ENCODE measurements at places on chromosomes 7 and 10.

DNA sequence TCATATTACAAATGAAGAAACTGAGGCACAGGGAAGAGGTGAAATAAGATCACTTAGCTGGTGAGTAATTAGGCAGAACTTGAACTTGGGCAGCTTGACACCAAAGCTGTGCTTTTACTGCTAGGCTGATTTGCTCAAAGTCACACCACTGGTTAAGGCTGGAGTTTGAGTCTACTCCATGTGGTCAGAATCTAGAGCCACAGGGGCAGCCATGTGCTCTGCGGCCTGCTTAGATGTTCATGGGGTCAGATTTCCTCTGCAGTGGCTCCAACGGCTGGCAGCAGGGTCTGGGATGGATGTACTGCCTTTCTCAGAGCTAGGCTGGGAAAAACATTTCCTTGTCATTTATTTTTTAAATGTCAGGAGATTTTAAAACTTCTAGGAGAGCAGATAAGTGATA, 417.5 kb downstream of the KCNMA1 start:
- no peak overlapping the region for H3K4me3 ChIP-seq
- no peaks in the 10 kb centered on the region for H3K27me3 ChIP-seq
- no peaks in the 10 kb centered on the region for H3K36me3 ChIP-seq
- DNase-seq = no peak

- H3K27me3 ChIP-seq = no peaks in the 10 kb centered on the region
- H3K27ac ChIP-seq = no peak overlapping the region
- no peak for DNase-seq
- H3K4me1 ChIP-seq = peaks cover 18% of the 10 kb centered on the region
Measured at GRCh38 chr7:104967595-104967994, 46.4 kb upstream of the KMT2E start.

DNA sequence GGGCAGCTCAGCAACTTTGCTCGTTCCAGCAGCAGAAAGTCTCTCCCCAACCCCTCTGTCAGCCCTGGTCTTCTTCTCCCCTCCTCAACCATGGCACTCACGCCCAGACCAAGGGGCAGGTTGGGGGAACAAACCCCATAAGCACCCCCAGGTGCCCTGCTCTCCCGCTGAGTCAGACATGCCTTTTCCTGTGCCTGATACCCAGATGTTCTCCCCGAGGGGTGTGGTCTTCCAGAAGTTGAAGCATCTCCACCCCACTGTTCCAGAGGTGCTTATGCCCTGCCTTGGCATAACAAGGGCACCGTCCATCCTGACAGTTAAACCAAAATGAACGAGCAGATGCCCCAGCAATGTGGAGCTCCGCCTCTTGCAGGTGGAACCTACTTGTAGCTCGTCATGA, 67.1 kb downstream of the C10orf143 start:
- H3K36me3 ChIP-seq = no peaks in the 10 kb centered on the region
- no peaks in the 10 kb centered on the region for H3K27me3 ChIP-seq
- H3K4me1 ChIP-seq = no peaks in the 10 kb centered on the region
- no peak for DNase-seq
- no peak overlapping the region for H3K4me3 ChIP-seq

DNA sequence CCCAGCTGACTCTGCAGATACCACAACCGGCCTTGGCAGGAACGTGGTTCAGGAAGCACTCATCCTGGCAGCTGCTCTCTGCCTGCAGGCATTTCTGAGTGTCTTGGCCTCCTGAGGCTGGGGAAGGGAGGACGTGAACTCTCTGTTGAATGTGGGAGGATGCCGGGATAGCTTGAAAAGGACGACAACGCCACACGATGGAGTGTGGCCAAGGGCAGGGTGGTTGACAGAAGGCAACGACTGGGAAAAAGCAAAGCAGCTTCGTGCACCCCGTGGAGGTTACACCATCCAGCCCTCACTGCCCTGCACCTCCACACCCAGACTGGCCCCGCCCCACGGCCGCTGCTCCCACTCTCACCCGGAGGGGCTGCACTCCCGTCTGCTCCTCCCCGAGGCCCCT, 466.1 kb upstream of the FOXK1 start:
- H3K4me1 ChIP-seq = no peaks in the 10 kb centered on the region
- H3K4me3 ChIP-seq = no peak overlapping the region
- H3K27ac ChIP-seq = no peak overlapping the region
- H3K27me3 ChIP-seq = no peaks in the 10 kb centered on the region
- H3K36me3 ChIP-seq = no peaks in the 10 kb centered on the region

- H3K36me3 ChIP-seq = no peaks in the 10 kb centered on the region
- no peak for DNase-seq
- no peaks in the 10 kb centered on the region for H3K27me3 ChIP-seq
Measured at GRCh38 chr10:43123361-43124093, 14.7 kb upstream of the CSGALNACT2 start.

GRCh38 chr10:91930939-91931338, 7.4 kb downstream of the BTAF1 start:
- no peak overlapping the region for H3K27ac ChIP-seq
- H3K4me3 ChIP-seq = no peak overlapping the region
- H3K27me3 ChIP-seq = no peaks in the 10 kb centered on the region
- peaks cover 6% of the 10 kb centered on the region for H3K36me3 ChIP-seq
- no peaks in the 10 kb centered on the region for H3K4me1 ChIP-seq

- no peaks in the 10 kb centered on the region for H3K36me3 ChIP-seq
- no peak overlapping the region for H3K27ac ChIP-seq
- H3K27me3 ChIP-seq = no peaks in the 10 kb centered on the region
Measured at GRCh38 chr10:109250152-109250551, 673.2 kb downstream of the XPNPEP1 start.

GRCh38 chr7:31785101-31785500, 98.1 kb downstream of the PPP1R17 start:
- no peaks in the 10 kb centered on the region for H3K36me3 ChIP-seq
- no peak overlapping the region for H3K27ac ChIP-seq
- no peak overlapping the region for H3K4me3 ChIP-seq
- H3K27me3 ChIP-seq = no peaks in the 10 kb centered on the region
- no peaks in the 10 kb centered on the region for H3K4me1 ChIP-seq

GRCh38 chr10:122140461-122140902, 130.6 kb upstream of the BTBD16 start:
- DNase-seq = no peak
- H3K4me1 ChIP-seq = peaks cover 17% of the 10 kb centered on the region
- H3K4me3 ChIP-seq = no peak overlapping the region
- no peaks in the 10 kb centered on the region for H3K27me3 ChIP-seq

GRCh38 chr10:4980793-4981192, 17.6 kb downstream of the AKR1C1 start:
- H3K36me3 ChIP-seq = no peaks in the 10 kb centered on the region
- DNase-seq = no peak

GRCh38 chr7:151342102-151342646, 562 bp downstream of the NUB1 start:
- no peaks in the 10 kb centered on the region for H3K36me3 ChIP-seq
- DNase-seq = no peak
- H3K4me1 ChIP-seq = no peaks in the 10 kb centered on the region
- no peaks in the 10 kb centered on the region for H3K27me3 ChIP-seq
- H3K4me3 ChIP-seq = peak overlapping the region; percentile 82

DNA sequence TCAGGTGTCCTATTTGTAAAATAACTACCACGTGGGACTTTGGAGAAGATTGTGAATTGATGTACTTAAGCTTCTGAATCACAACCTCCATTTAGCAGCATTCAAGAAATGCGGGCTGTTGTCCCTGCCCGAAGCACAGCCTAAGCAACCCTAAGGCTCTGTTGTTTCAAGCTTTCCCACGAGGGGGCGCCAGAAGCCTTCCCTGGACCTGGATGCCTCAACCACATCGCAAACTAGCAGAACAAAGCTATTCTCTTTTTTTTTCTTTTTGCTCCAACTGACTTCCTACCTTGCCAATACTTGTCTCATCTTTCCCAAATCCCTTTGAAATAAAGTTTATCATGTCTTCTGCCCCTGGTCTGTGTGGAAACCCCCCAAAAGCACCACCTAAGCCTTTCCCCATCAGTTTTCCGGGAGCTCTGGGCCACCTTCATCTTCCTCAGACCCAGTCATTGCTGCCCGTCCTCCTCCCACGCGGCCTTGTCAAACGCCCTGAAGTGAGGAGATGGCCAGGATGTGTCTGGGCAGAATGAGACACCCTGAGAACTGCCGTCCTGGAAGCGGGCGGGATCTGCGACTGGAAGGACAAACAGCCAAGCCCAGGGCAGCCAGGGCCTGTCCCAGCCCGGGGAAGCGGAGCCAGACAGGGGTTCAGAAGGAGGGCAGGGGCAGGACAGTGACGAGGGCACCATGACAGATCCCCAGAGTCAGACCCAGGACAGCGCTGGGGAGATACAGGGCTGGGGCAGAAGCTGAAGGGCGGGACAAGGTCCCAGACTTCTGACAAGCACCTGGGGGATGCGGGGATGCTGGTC, 112.7 kb downstream of the SLIT1 start:
- H3K4me1 ChIP-seq = no peaks in the 10 kb centered on the region
- H3K27ac ChIP-seq = no peak overlapping the region
- no peaks in the 10 kb centered on the region for H3K36me3 ChIP-seq
- no peaks in the 10 kb centered on the region for H3K27me3 ChIP-seq
- H3K4me3 ChIP-seq = no peak overlapping the region
- peak; percentile 60 for DNase-seq

GRCh38 chr7:33671531-33672262, 233.6 kb upstream of the BMPER start:
- no peaks in the 10 kb centered on the region for H3K27me3 ChIP-seq
- no peak overlapping the region for H3K27ac ChIP-seq
- H3K4me1 ChIP-seq = no peaks in the 10 kb centered on the region
- no peak for DNase-seq

- no peak overlapping the region for H3K27ac ChIP-seq
- H3K4me3 ChIP-seq = no peak overlapping the region
- H3K4me1 ChIP-seq = no peaks in the 10 kb centered on the region
- no peaks in the 10 kb centered on the region for H3K27me3 ChIP-seq
- H3K36me3 ChIP-seq = no peaks in the 10 kb centered on the region
- DNase-seq = no peak
Measured at GRCh38 chr7:16268821-16269768, 152.2 kb downstream of the CRPPA start.

GRCh38 chr7:158019726-158020705, 567.6 kb downstream of the PTPRN2 start:
- H3K27me3 ChIP-seq = no peaks in the 10 kb centered on the region
- no peak for DNase-seq
- H3K27ac ChIP-seq = no peak overlapping the region
- H3K36me3 ChIP-seq = no peaks in the 10 kb centered on the region
- H3K4me1 ChIP-seq = no peaks in the 10 kb centered on the region
- no peak overlapping the region for H3K4me3 ChIP-seq

GRCh38 chr7:135919071-135919841, 57.9 kb downstream of the MTPN start:
- no peaks in the 10 kb centered on the region for H3K27me3 ChIP-seq
- no peak for DNase-seq
- no peaks in the 10 kb centered on the region for H3K36me3 ChIP-seq

DNA sequence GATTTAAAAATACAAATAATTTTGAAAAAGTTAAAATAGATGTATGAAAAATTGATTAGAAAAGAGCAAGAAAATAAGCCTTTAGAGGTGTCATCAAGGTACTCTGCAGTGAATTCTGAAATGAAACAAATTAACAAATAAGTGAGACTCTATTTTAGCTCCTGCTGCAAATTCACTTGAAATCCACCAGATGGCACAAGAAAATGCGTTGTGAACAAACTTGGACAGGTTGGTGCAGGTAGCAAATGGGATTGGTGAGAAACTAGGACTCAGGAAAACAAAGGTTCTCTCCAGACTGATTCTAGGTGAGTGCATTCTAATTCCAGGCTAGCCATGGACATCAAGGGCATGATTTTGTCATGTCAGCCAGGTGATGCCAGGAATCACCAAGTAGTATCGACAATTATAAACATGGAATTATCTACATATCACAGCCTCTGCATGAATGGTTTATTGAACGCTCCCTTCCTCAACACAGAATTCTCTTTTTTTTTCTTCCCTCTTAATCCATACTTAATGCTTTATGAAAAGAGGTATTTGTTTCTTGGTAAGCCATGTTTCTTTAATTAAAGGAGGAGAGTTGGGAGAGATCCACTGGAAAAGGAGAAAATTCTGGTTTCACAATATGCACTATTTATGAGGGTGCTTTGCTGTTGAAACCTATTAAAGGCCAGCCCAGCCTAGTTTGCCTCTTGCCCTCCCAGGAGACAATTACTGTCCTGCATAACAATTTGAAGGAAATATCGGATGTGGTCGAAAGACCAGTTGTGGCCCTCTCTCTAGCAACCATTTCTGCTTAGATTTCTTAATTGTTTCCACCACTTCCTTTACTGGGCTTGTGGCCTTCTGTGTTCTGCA, 118.1 kb downstream of the ZNF365 start:
- H3K36me3 ChIP-seq = no peaks in the 10 kb centered on the region
- no peak for DNase-seq
- no peaks in the 10 kb centered on the region for H3K27me3 ChIP-seq
- no peaks in the 10 kb centered on the region for H3K4me1 ChIP-seq
- no peak overlapping the region for H3K4me3 ChIP-seq

GRCh38 chr7:6271060-6271658, 1.3 kb downstream of the CYTH3 start:
- no peak for DNase-seq
- no peaks in the 10 kb centered on the region for H3K27me3 ChIP-seq
- H3K36me3 ChIP-seq = no peaks in the 10 kb centered on the region
- peaks cover 9% of the 10 kb centered on the region for H3K4me1 ChIP-seq

GRCh38 chr10:107942826-107943225, 778.3 kb upstream of the SORCS1 start:
- H3K27me3 ChIP-seq = no peaks in the 10 kb centered on the region
- H3K4me1 ChIP-seq = no peaks in the 10 kb centered on the region
- no peak overlapping the region for H3K4me3 ChIP-seq
- H3K27ac ChIP-seq = no peak overlapping the region

GRCh38 chr7:139441961-139442360, 41.5 kb downstream of the KLRG2 start:
- no peaks in the 10 kb centered on the region for H3K36me3 ChIP-seq
- no peak overlapping the region for H3K27ac ChIP-seq
- H3K27me3 ChIP-seq = no peaks in the 10 kb centered on the region
- H3K4me1 ChIP-seq = no peaks in the 10 kb centered on the region
- no peak for DNase-seq
